GM12878 (cell line): ENCODE measurements at places on chromosomes 6 and 20.

DNA sequence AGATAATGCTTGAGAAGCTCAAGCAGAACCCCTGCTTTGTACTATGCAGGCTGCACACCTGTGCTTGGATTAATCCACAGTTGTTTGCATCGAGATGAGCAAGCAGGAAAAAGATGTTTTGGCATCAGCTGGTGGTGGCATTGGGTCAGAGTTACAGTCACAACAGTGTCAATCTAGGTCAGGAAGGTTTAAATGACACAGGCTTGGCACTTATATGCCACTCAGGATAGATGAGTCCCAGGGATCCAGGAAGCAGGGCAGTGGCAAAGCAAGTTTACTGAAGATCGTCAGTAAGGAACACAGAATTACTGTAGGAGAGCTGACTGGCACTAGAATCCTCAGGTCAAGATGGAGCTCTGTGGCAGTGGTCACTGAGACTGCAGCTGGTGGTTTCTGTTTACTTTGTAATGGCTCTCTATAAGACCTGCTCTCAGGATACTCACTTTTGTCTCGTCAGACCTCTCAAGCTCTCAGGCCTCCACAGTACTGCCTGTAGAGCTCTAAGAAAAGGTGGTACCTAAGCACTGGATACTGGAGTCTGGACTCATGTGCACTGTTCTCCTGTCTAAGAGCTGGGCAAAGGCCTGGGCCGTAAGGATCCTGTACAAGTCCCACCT is 110.1 kb upstream of the HS3ST5 start:
- H3K27ac ChIP-seq: no peak overlapping the region
- H3K4me3 ChIP-seq: no peak overlapping the region
- H3K36me3 ChIP-seq: no peaks in the 10 kb centered on the region
- no peak for DNase-seq

DNA sequence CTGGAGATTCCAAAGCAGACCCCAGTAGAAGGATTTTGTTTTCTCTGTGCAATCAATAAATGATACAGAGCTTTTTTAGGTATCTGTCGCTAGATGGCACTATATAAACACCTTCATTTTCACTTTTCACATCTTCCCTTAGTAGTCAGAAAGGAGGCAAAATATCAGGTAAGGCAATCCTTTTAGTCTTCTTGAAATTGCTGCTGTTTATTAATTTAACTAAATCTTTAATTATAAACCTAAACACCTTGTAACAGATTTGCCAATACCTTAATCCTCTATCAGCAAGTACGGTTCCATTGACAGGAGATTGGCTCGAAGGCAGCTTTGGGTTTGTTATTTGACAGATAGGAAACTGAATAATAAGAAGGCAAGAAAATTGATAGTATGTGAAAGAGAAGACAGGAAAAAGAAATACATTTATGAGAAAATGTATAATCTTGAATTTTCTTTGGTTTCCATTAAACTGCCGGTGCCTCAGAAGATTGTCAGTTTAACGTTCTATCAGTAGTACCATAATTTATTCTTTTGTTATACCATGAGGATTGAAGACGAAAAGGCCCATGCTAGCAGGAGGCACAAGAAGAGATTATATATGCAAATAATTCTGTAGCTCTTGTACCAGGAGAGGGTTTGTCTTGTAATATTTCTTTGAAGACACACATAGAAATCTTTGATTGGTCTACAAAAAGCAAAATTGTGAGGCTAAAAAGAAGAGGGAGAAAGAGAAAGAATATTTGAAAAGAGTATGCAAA is 23.5 kb upstream of the IBTK start:
- H3K4me1 ChIP-seq: no peaks in the 10 kb centered on the region
- H3K4me3 ChIP-seq: no peak overlapping the region
- no peaks in the 10 kb centered on the region for H3K27me3 ChIP-seq
- no peak overlapping the region for H3K27ac ChIP-seq

DNA sequence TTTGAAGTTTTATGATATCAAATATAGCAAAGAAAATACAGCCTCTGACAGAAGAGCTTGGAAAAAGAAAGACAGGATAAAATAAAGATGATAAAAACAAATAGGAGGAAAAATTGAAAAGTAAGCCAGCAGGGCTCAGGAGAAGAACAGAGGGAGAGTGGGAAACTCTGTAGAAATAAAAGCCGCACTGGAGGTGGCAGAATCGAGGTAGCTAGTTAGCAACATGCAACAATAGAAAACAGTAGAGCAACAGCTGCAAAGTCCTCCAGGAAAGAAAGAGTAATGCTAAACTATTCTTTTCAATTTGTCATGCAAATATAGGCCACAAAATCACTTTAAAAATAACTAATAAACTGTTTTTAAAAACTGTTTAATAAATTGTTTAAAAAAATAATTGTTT is 28.8 kb downstream of the HBS1L start:
- no peak overlapping the region for H3K27ac ChIP-seq
- DNase-seq: no peak
- H3K4me3 ChIP-seq: no peak overlapping the region
- H3K27me3 ChIP-seq: no peaks in the 10 kb centered on the region
- peaks cover 3% of the 10 kb centered on the region; the same call in 1 of the 2 replicates for H3K36me3 ChIP-seq
- peaks cover 32% of the 10 kb centered on the region for H3K4me1 ChIP-seq

- no peaks in the 10 kb centered on the region for H3K36me3 ChIP-seq
- H3K4me3 ChIP-seq: no peak overlapping the region
- H3K27me3 ChIP-seq: no peaks in the 10 kb centered on the region
- peaks cover 32% of the 10 kb centered on the region for H3K4me1 ChIP-seq
- H3K27ac ChIP-seq: no peak overlapping the region; the same call in 1 of the 2 replicates
Observed at GRCh38 chr6:149368065-149368464, 32.0 kb upstream of the SUMO4 start.

DNA sequence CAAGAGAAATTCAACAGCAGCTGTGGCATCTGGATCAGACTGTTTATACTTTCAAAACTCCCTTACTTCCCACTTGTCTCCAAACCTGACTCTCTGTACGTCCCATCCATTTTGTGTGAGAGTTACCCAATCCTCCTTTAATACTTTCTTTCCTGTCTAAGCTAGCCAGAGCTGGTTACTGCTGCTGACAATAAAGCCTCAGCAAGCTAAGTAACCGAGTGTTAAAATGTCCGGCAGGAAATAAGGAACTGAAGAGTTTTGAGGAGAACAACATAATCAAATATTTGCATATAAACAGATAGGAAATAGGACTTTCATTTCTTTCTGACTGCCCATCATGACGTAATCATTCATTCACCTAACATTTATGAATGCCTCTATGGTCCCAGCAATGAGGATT is 11.6 kb downstream of the TMEM30A start:
- H3K27me3 ChIP-seq: no peaks in the 10 kb centered on the region
- peak overlapping the region; percentile 57 for H3K27ac ChIP-seq
- peaks cover 8% of the 10 kb centered on the region for H3K36me3 ChIP-seq
- no peak for DNase-seq
- no peaks in the 10 kb centered on the region for H3K4me1 ChIP-seq

DNA sequence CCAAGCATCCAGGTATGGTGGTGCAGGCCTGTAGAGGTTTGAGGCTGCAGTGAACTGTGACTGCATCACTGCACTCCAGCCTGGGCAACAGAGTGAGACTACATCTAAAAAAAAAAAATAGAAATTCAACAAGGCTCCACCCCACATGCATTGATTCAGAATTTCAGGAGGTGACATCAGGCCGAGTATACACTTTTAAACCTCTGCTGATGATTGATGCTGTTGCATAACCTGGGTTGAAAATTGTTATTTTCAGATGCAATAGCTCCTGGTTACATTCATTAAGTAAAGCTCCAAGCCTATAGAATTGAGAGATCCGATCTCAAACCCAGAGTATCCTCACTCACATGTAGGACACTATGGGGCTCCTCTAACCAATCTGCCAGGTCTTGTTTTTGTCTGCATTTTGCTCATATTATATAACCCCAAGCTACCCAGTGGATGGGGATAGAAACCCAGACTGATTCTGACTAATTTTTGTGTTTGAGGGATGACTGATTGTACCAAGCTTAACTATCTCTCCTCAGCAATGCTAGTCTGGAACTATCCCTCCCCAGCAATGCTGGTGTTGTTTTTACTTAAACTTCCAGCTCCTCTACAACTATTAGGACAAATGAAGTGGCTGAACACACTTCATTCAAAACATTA is 123.5 kb upstream of the PREP start:
- no peaks in the 10 kb centered on the region for H3K27me3 ChIP-seq
- no peak overlapping the region for H3K4me3 ChIP-seq
- no peaks in the 10 kb centered on the region for H3K36me3 ChIP-seq
- H3K27ac ChIP-seq: no peak overlapping the region
- no peaks in the 10 kb centered on the region for H3K4me1 ChIP-seq
- DNase-seq: no peak
